Tibial nerve (tissue), 4 donors: ENCODE measurements at places on chromosomes 5 and 9. TPM values are rescaled to one million over a fixed set of nuclear protein-coding genes. Genes with fewer than 3 reads are reported as not detected.

GRCh38 chr5:82348784-82349425 is 70.8 kb upstream of the RPS23 start:
- DNase-seq = no peak

DNA sequence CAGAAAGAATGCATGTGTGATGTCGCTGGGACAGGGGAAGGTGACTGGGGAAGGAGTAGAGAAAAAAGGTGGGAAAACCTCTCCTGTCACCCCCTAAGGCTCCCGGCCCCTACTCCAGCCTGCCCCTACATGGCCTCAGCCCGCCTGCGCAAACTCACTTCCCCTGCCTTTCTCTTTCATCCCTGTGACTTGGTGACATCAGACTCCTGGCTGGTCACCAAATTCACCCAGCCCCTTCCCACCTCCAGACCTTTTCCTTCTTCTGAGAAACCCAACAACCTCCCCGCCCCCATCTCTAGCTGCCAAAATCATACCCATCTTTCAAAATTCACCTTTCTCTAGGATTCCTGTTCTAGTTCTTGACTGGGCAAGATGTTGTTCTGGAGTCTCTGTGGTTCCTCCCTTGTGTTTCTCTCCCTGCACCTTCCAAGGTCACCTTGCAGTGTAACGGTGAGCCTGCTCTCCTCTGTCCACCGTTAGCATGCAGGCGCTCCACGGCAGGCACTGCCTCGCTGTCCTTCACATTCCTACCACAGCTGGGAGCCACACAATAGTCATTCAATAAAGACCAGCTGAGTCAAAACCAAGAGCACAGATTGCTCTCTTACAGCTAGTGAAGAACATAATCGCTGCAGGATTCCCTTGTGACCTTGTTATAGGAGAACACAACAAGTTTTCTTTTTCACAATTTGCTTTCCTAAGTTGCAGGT is 134.5 kb downstream of the FANCC start:
- DNase-seq = peak; percentile 39

GRCh38 chr5:69300537-69301203 is 31.9 kb downstream of the CCDC125 start:
- DNase-seq = no peak

DNA sequence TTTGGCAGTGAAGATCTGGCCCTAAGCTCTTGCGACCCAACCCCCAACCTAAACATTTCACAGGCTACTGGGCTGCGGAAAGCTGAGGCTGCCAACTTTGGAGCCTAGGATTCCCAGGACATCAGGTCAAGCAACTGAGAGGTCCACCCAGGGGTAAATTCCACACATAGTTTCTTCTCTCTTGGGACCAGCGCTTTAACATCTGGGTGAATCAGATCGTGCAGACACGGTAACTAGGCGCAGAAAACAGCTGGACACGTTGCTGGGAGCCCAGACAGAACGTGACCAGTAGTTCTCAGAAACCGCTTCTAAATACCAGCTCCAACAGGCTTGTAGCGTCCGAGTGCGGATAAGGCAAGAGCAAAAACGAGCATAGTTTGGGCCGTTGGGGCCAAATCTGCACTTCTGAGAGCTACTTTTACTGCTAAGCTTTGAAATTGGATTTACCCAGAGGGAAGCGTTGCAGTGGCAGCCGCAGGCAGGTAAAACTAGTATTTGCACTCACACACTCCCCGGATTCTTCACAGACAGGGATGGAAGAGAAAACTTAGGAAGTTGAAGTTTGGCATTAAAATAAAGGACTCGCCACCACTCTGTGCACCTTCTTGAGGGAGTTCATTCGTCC is 11.8 kb downstream of the ITGA1 start:
- DNase-seq = no peak

GRCh38 chr5:118224546-118224945 is 763.8 kb downstream of the DTWD2 start:
- no peak for DNase-seq

The BTNL8 gene
- total RNA-seq = not detected

GRCh38 chr9:12554636-12555035 is 138.5 kb upstream of the TYRP1 start:
- DNase-seq = no peak

GRCh38 chr5:143495821-143496275 is 92.4 kb upstream of the NR3C1 start:
- DNase-seq = no peak

DNA sequence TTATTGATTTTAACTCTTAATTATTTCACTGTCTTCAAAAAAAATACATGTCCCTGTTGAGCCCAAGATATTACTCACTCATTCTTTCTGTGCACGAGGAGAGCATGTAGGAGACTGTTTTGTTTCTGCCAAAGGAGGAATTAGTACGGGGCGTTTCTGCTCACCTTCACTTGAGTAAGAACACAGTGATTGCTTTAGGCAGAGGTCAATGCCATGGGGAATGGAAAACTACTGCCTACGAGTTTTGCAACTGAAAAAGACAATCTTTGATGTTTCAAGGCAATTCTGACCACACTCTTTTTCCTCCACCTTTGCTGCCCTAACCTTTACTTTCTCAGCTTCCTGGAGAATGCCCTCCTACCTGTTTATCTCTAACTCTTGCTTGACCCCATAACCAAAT is 109.4 kb downstream of the CCDC192 start:
- DNase-seq = no peak

DNA sequence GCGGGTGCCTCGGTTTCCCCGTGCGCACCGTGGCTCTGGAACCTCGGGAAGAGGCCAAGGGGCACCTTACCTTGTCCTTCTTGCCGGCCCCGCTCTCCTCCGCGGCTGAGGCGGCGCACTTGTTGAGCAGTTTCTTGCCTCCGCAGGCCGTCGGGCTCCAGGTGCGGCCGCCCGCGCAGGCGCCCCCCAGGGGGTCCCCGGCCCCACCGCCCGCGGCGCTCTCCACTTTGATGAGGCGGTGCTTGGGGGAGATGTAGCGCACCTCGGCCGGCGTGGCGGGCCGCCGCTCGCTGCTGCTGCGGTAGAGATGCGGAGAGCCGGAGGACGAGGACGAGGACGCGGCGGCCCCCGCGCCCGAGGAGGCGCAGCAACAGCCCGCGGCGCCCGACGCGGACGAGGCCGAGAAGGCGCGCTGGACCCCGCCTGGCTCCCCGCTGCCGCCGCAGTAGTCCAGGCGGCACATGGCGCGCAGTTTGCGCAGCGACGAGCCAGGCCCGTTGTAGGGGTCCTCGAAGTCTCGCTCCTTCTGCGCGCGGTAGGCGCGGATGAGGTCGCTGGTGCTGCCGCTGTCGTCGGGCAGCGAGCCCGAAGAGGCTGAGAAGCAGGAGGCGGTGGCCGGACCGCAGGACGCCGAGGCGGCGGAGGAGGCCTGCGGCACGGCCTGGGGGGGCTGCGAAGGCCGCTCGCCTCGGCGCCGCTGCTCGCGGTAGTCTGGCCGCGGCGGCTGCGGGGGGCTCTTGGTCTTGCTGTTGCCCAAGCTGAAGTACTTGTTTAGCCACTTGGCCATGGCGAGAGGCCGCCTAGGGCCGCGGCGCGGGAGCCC is 957 bp downstream of the SHB start:
- no peak for DNase-seq

The STOML2 gene
- total RNA-seq = 97.7 TPM

DNA sequence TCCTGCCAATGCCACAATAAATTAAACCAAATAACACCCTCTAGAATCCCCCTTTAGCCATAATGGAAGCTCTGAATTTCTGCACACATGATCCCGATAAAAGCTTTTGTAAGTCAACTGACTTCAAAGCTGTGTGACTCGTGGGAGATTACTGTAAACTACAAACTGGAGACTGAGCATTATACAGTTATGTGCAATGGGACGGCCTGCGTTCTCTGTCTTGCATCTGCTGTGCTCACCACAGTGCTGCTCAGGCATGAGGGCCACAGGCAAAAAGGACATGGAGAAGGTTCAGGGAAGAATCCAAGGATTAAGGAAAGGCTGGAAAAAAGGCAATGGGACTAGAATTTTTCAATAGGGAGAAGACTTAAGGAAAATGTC is 184.2 kb downstream of the FANCC start:
- no peak for DNase-seq

The LRRC19 gene
- total RNA-seq = not detected

DNA sequence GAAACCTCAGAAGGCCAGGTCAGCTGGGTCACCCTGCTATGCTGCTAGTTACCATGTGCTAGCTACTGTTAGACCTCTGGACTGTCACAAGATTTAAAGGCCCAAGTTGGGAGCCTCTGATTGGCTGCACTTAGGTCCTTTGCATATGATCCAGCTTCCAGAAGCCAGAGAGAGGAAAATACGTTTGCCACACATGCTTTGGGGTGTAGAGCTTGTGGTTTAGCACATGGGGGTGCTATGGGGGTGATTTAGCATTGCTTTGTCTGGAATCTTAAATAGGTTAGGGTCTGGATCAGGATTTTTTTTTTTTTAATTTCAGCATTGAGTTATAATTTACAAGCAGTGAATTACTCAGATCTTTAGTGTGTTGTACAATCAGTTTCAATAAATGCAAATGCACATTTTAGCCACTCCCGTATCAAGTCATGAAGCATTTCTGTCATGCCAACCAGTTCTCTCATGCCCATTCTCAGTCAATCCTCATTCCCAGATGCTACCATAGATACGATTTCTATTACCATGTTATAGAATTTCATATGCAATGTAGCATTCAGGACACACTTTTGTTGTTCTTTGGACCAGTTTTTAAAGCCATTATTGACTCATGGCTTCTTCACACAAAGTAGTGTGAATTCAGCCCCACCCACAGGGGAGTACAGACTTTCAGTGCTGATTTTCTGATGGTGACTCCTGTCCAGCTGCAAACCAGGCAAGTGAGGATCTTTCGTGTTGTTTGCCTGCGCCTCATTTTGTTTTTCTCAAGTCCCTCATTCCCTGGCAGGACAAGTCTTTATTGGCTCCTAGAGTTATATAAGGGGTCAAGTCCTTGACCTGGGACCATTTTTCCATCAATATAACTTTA is 250.4 kb downstream of the LRRC70 start:
- no peak for DNase-seq

- no peak for DNase-seq
These were observed 2.9 kb downstream of the WDR38 start for GRCh38 chr9:124855944-124856765.

The C8G gene
- total RNA-seq = not detected

GRCh38 chr9:69425136-69425801 is 100.3 kb downstream of the ENTREP1 start:
- DNase-seq = no peak

GRCh38 chr5:124660229-124661093 is 86.0 kb downstream of the ZNF608 start:
- no peak for DNase-seq

GRCh38 chr5:150376799-150377771 is 19.6 kb downstream of the TCOF1 start:
- DNase-seq = no peak

- DNase-seq = no peak
These were observed 3.1 kb downstream of the BSPRY start for GRCh38 chr9:113352411-113352810.

GRCh38 chr9:38687389-38687842 is 32.5 kb downstream of the FAM240B start:
- DNase-seq = no peak

The ENTREP1 gene
- 2.3 TPM for total RNA-seq

The SV2C gene
- total RNA-seq = 1.7 TPM

- DNase-seq = no peak
These were observed 157.6 kb downstream of the SLC12A2 start for GRCh38 chr5:128241051-128241695.

The SAXO1 gene
- total RNA-seq = 0.39 TPM

- DNase-seq = no peak
These were observed 21.1 kb upstream of the SHB start for GRCh38 chr9:38090170-38090569.

DNA sequence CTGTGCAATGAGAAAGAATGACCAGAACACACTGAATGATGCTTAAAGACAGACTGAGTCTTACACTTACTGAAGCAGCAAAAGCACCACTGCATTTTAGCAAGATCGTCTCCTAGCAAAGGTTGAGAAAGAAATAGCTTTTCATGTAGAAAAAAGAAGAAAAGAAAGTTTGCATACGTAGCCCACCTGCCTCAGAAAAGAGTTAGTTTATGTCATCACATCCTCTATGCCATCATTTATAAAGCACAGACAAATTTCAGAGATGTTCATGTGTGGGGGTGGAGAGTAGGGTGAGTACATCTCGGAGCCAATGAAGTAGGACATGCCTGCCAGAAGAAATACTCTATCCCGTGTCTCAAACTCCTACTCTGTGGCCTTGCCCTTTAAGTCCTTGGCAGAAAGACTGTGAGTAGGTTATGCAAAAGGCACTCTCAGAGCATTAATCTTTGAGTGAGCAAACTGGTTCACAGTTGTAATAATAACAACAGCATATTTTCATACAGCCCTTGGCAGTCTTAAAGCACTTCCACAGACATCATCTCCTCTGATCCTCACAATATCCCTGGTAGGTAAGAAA is 22.4 kb downstream of the NRG2 start:
- DNase-seq = no peak

The SH3TC2 gene
- total RNA-seq = 37.2 TPM

The UGT3A2 gene
- total RNA-seq = not detected

The CDH6 gene
- 23.9 TPM for total RNA-seq

- no peak for DNase-seq
These were observed 823.6 kb upstream of the ARRDC3 start for GRCh38 chr5:92206681-92207080.

DNA sequence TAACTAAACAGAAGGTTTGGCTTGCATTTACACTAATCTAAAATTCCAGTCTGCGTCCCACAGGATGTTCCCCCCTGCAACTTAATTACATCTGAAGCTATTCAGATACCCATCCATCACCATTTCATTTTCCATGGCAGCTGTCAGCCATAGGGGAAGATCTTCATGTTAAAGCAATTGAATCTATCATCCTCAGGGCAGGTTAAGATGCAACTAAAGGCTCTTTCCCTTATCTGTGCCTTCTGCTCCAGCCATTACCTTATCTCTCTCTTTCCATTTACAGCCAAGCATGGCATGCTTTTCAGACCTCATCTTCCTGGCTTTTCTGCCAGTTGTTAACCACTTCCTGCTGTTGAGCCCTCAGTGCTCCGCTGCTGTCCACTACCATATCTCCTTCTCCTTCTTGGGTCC is 15.8 kb upstream of the HACD4 start:
- DNase-seq = no peak

GRCh38 chr9:126784401-126784800 is 20.4 kb upstream of the ZBTB43 start:
- DNase-seq = no peak

The CRHBP gene
- not detected for total RNA-seq

DNA sequence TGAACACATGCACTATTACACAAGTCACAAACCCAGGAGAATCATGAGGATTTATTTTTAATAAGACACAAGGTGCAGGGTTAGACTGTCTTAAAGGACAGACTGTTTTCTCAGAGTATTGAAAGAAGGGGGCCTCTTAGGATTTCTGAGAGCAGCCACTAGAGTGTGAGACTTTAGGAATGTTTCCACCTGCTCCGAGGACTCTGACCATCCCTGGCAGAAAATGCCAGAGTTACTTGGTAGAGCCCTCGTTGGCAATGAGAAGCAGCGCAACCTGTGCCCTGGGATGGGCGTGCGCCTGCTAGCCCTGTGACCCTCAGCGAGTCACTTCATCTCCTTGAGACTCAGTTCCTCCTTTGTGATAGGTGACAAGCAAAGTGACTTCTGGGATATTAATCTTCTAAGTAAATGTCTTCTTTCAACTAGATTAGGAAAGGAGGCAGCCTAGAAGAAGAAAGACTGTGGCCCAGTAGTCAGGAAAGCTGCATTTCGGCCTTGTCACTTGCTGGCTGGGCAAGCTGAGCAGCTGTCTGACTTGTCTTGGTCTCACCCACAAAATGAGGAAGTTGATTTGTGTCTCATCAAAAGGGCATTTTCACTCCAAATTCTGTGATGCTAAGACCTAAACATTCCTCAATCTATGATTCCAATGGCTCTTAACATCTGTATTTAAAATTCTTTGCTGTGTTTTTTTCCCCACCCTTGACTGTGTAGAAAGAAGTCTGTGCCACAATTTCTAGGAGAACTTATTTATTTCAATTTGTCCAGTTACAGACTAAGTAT is 60.5 kb downstream of the PTCD2 start:
- DNase-seq = no peak

The NTRK2 gene
- 79.1 TPM for total RNA-seq
